Astrocyte (in vitro differentiated cells and primary cell): ENCODE measurements at places on chromosomes 6 and 20. TPM values are rescaled to one million over a fixed set of nuclear protein-coding genes. Genes with fewer than 3 reads are reported as not detected.

Gene BANF2
- not detected in 2 replicates for total RNA-seq

- no peak for DNase-seq
Measured at GRCh38 chr20:22324505-22324904, 259.9 kb downstream of the FOXA2 start.

Gene BTNL2
- total RNA-seq: not detected in 2 replicates

DNA sequence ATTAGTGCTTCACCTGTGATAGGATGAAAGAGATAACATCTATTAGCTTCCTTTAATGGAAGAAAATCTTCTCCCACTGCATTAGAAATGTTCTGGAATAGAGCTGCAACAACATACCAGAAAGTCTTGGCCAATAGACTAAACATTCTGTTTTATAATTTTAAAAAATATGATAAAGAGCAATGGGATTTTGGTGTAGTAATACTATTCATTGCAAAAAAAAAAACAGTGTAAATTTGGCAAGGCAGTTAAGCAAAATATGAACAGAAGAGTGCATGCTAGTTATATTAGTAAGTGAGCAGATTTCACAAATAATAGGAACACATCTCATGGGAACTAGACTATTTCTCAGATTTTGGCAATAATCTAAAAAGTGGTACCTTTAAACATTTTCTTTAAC is 43.3 kb downstream of the SOX4 start:
- no peak for DNase-seq

GRCh38 chr20:21008951-21009350 is 97.2 kb downstream of the LINC00237 start:
- no peak for DNase-seq

Gene BPIFB4
- total RNA-seq: not detected in 2 replicates
